KG1 (cell line): ENCODE measurements at places on chromosomes 12 and 14.

GRCh38 chr12:23536293-23536692, 413.2 kb downstream of the SOX5 start:
- no peak for DNase-seq

GRCh38 chr12:78398750-78399149, 465.8 kb upstream of the SYT1 start:
- no peak for DNase-seq

DNA sequence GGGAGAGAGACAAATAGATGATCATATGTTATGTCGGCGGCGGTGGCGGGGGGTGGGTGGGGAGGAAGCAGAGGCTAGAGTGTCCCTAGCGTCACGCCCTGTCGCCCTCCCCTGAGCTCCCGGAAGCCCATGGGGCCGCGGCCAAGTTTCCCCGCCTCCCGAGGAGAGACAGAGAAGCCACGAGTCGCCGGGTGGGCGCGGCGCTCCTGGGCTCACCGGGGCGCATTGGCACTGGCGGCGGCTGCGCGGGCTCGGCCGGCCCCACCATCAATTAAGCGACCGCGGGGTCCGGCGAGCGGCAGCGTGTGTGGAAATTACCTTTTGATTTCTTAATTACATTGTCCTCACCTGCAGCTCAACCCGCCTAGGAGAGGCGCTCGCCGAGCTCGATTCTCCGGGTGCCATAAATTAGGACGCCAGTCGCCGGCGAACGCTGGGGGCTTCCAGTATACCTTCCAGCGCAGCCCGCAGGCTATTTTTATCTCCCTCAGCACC, 119.9 kb upstream of the LHX5 start:
- no peak for DNase-seq

DNA sequence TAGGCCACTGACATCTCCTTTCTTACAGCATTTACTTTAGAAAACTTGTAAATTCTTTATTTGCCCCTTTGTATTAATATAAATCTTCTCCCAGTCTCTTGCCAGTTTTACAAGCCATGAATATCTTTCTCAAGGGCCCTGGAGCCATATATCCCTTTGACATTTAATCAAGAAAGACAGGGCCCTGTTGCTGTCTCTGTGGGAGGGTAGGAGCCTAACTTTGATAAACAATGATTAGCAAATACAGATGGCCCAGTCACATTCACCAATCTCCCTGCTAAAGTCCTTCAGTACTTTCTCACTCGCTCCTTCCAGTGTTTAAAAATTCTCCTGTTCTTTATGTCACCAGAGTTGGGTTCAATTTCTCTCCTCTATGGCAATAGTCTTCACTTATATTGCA, 479.8 kb upstream of the USP15 start:
- no peak for DNase-seq

GRCh38 chr12:58387199-58387598, 445.8 kb downstream of the ATP23 start:
- no peak for DNase-seq

DNA sequence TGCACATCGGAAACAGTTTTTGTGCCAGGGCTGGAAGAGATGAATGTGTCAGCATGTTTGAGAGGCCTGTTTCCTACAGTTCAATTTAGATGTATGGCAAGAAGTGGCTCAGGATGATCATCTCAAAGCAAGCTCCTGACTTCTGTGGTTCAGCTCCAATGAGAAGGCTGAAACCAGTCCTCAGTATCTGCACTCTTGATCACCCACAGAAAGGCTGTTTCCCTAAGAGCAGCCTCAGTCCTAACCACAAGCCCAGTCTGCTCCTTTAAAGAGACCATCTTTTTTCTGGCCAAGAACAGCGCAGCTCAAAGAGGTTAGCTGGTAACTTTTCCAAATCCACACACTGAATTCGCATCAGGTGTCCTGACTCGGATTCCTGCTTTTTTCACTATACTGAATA, 19.2 kb downstream of the CSRP2 start:
- peak; percentile 41 for DNase-seq

- DNase-seq = no peak
These were observed 29.1 kb upstream of the SOS2 start for GRCh38 chr14:50260511-50260910.

DNA sequence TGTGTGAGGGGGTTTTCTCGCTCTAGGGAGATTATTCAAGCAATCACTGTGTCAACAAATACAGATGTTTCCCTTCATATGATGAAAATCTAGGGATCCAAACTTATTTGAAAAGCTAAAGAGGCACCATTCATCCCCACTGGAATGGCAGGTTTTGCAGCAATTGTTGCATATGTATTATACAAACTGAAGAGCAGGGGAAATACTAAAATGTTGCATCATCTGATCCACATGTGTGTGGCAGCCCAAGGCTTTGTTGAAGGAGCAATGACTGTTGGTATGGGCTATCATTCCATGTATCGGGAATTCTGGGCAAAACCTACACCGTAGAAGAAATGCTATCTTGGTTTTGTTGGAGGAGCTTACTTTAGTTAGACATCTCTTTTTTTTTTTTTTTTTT, 4.1 kb upstream of the PRPF40B start:
- no peak for DNase-seq

DNA sequence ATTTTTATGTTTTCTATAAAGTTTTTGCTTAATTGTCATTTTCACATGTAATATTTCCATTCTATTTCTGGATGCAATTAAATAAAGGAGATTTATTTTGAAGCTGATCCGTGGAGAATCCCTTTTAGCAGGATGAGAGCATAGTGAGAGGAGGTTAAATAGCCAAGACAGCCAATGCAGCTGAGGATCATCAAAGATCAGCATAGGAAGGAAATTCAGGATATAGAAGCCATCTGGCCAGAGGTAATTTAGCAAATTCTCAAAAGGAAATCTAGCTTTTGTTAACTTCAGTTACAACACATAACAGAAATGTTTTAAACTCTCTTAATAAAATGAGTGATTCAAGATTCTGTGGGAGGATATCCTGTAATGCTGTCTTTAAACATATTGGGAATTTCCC, 122.8 kb upstream of the PDE3A start:
- DNase-seq = no peak

DNA sequence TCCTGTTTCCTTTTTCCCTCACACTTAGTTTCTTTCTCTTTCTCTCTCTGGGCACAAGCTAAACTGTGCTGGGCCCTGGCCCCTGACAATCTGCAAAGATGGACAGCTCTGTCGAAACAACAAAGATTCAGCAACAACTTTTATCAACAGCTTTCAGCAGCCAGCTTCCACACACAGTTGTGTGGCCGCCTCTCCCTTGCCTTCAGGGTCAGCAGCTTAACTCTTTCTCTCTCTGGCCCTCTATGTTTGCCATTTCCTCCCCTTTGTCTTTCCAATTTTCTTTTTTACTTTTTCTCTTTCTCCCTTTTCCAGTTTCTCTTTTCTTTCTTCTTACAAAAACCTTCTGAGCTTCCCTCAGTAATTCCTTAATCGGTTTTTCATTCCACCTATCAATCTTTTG, 43.3 kb downstream of the IQSEC3 start:
- DNase-seq = no peak

GRCh38 chr14:61588419-61588901, 106.9 kb upstream of the HIF1A start:
- DNase-seq = no peak

DNA sequence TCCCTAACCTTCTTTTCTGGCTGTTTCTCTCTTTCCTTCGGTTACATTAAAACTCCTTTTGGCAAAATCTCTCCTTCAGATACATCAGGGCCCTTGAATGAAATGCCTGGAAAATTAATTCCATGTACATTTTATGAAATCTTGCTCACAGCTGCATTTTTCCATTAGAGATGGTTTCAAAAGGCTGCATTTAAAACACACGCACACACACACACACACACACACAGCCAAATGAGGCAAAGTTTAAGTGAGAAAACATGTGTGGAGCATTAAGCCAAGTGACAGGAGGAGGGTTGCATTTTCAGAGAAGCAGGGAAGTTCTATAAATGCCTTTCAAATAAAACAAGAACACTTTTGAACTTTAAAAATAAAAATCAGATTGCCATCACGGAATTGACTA, 216.4 kb downstream of the LRIG3 start:
- DNase-seq = no peak
